ENCODE measurements at places on chromosomes 13 and 19.

DNA sequence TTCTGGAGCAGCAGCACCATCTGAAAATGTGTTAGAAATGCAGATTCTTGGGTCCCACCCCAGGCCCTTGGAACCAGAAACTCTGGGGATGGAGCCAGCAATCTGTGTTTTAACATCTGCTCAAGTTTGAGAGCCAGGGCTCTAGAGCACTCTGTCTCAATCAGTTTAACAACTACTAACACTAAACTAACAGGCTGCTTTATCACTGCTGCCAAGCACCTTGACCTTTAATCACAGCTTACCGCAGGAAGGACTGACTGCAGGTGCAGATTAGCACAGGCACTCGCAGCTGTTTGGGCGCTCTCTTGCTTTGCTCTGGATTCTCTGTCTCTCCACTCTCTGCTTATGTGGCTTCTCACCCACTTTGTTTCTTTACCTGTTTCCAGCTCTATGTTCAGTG is 163.5 kb downstream of the MTUS2 start:
- DNase-seq, result no peak

- DNase-seq, result no peak
Measured at GRCh38 chr19:13026462-13027370, 31.4 kb downstream of the NFIX start.

DNA sequence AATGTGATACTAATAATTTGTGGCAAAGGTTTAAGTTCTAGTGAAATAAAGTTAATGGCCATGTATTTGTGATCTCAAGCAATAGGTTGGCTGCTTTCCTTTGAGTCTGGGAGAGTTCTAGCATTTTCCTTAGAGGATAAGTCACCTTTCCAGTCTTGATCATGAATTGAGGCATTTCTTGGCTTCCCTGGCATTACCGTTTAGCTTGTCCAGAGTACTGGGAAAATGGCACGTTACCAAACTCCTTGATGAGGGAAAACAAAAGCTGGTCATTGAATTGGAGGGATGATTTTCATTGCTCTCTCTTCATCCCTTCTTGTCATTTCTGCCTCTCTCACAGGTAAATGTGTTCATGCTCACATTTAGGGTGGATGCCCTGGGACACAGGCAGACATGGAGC is 34.0 kb upstream of the SPRY2 start:
- DNase-seq, result no peak

- no peak for DNase-seq
Measured at GRCh38 chr13:103515410-103515809, 449.2 kb upstream of the SLC10A2 start.

DNA sequence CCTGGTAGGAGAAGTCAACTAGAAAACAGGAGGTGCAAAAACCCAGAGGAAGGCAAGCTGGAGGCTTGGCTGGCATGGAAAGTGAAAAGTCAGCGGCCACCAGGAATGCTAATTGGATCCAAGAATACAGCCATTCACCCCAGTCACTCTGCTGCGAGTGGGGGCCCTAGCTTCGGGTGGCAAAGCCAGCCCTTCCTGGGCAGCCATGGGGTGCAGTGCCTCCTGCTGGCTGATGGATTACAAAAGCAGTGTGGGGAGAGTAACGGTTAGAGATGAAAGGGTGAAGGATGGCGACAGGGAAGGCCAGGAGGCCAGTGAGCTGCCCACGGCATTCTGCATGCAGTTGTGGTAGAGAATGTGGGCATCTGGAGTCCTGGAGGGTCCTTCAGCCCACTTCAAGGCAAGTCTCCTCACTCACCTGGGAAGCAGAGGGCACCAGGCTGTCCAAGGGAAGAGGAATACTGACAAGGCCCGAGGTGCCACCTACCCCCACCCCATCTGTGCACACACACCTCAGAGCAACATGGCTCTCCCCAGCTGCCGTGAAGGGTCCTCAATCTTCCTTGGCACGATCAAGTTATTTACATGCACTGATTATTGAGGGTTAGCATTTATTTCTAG is 20.3 kb upstream of the EPHX3 start:
- DNase-seq, result no peak

GRCh38 chr13:114088863-114089262 is 43.6 kb downstream of the RASA3 start:
- DNase-seq, result no peak

GRCh38 chr19:57709616-57710015 is 612 bp upstream of the ZNF154 start:
- no peak for DNase-seq

DNA sequence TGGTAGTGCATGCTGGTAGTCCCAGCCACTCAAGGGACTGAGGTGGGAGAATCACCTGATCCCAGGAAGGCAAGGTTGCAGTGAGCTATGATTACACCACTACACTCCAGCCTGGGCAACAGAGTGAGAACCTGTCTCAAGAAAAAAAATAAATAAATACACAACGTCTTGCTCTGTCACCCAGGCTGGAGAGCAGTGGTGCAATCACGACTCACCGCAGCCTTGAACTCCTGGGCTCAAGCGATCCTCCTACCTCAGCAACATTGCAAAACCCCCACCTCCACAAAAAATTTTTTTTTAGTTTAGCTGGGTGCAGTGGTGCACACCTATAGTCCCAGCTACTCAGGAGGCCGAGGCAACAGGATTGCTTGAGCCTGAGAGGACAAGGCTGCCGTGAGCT is 8.8 kb downstream of the TPM4 start:
- DNase-seq, result no peak

DNA sequence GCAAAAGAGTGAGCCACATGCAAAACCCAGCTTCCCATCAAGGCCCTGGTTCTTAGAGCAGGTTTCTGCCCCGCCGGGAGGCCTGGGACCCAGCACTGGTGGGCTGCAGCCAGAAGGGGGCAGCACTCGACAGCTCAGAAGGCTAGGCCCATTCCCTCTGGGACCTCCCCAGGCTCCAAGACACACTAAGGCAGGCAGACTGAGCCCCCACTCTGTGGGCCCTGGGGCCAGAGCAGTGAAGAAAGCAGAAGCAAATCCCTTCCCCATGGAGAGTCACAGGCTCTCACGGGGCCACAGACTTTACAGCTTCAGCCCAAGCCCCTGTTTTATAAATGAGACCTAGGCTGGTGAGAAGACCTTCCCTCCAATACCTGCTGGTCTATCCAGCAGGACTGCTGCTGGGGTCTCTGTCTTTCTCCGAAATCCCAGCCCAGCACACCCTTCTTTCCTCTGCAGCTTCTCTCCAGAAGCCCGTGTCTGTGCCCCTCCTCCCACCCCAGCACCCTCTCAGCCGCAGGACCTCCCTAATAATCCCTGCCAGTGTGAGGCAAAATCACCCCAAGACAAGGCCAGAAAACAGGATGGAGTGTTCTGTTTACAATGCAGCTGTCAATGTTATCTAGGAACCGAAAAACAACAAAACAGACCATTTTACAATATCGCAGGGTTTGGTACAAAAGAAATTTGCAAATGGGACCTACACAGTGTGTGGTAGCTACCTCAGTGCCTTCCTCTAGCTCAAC is 109.3 kb downstream of the ABCC4 start:
- peak; percentile 54 for DNase-seq

DNA sequence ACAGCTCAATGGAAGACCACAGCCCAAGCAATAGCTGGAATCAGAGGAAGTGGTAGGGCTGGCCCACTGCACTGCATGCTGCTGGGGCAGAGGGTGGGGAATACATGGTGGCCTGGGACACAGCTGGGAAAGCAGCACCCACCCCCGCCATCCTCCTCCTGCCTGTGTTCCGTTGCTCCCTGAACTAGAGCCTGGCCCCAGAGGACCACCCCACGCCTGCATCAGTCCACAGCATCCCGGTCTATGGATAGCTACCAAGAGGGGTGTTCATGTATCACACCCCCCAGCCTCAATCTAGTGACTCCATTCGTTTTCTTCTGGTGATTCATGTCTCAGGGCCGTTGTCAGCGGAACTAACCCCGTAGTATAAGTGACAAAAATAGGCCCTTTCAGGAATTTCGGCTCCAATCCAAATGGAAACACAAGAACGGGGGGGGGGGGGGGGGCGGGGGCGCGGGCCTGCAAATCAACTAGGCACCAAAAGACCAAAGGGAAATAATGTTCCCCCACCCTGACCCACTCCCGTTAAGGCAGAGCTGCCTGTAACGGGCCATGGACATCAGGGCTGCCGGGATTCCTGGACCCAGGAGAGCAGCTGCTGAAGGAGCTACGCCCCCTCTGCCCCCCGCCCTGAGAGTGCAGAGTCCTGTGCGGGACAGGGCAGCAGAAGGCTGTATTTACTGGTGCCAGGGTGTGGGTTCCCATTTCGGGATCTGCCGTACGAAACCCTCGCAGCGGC is 18.9 kb upstream of the EPHX3 start:
- DNase-seq, result no peak

DNA sequence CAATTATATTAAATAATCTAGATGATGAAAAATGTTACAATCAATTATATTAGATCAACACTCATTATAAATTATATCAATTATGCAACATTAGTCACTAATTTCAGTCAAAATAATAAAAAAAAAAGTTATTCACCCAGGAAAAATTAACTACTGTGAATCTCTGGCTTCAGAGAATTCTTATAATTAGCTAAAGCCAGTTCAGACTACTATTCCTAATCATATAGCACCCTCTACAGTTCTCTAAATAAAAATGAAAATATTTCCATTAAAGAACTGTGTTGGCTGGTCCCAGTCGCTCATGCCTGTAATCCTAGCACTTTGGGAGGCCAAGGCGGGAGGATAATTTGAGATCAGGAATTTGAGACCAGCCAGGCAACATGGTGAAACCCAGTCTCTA is 33.0 kb downstream of the XPO4 start:
- no peak for DNase-seq

- no peak for DNase-seq
Measured at GRCh38 chr19:23420824-23421223, 25.6 kb upstream of the ZNF91 start.

GRCh38 chr19:48926909-48927308 is 6.6 kb upstream of the DHDH start:
- no peak for DNase-seq

DNA sequence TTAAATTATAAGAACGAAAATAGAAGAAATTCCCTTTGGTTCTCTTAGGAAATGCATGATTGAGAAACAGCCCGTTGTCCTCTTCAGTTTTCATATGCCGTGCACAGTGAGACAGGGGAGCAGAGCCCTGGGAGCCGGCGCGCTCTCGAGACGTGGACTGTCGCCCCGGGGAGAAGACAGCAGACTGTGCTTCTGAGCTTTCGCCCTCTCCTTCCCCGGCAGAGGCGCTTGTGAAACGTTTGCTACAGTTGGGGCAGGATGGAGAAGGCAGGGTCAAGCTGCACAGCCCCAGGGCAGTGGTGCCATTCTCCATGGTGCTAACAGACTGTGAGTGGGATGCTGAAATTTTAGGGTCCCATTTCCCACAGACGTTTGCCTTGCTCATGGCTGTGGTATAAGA is 192.2 kb upstream of the KL start:
- no peak for DNase-seq

GRCh38 chr13:24854311-24854710 is 90.3 kb downstream of the RNF17 start:
- DNase-seq, result no peak

- DNase-seq, result no peak
Measured at GRCh38 chr13:35475212-35475959, 1.1 kb downstream of the MAB21L1 start.

GRCh38 chr13:113845723-113846635 is 17.9 kb downstream of the GAS6 start:
- DNase-seq, result no peak

GRCh38 chr13:111620166-111620565 is 299.7 kb downstream of the TEX29 start:
- no peak for DNase-seq

- no peak for DNase-seq
Measured at GRCh38 chr19:19911150-19911549, 10.4 kb downstream of the ZNF93 start.

Data from activated naive CD4-positive, alpha-beta T cell (primary cell).